Ureter (tissue), 1 donor: ENCODE measurements at places on chromosomes 2 and 18. TPM values are rescaled to one million over a fixed set of nuclear protein-coding genes. Genes with fewer than 3 reads are reported as not detected.

Gene CAB39
- total RNA-seq = 85.8 TPM

DNA sequence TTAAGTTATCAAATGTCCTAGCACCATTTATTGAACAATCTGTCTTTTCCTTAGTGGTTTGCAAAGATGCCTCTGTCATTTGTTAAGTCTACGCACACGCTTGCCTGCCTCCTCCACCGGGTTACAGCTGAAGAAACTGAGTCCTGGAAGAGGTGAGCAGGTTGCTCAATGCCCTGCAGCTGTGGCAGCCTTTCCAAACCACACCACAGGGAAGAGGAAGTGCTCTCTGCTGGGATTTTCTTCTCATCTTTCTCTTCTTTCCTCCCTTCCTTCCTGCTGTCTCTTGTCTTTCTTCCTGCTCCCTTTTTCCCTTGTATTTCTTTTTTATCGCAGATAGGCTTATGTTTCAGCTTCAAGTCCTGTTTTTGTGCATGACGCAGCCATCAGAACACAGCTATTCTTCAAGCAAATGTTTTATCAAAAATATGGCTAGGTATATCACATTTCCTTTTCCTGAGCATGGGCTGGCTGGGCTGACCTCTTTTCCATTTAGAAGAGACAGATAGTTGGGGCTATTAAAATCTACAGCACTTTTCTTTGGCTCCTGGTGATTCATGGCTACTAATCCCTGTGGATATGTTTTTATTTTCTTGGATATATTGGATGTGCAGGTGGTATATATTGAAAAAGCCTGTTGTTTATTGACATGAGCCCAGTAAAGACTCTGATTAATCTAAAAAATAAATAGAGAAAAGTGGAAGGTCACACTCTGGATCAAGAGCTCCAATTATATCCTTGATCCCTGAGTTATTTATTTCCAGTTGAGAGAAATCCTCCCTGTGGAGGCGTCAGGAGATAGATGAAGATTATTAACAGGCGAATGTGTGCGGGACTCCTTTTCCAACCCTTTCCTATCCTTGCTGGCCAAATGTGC, 214.6 kb downstream of the TSN start:
- DNase-seq = no peak

Gene ZBTB7C
- total RNA-seq = 72.1 TPM

Gene SS18
- total RNA-seq = 88.2 TPM

Gene VIT
- total RNA-seq = 7.4 TPM

Gene TEKT4
- not detected for total RNA-seq

DNA sequence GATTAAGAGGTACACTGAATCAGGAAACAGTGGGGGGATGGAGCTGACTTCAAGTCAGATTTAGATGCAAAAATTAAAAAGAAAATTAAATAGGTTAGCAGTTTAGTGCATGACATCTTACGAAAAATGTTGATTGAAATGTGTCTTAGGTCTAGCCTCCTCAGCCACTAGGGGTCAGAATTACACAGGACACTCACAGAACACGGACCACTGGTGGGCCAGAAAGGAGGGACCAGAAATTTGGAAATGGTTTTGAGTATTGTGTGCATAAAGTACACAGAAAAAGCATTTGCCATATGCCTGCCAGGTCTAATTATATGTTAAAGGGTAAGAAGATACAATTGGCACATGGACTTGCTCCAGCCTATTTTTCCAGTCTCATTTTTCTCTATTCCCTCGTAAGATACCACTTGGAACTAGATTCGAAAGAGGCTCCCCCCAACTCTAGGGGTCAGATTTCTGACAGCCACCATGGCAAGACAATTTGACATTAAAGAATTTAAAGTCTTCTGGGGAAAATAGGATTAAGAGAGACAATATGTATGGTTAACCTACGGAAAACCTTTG, 550.2 kb upstream of the SETBP1 start:
- no peak for DNase-seq

DNA sequence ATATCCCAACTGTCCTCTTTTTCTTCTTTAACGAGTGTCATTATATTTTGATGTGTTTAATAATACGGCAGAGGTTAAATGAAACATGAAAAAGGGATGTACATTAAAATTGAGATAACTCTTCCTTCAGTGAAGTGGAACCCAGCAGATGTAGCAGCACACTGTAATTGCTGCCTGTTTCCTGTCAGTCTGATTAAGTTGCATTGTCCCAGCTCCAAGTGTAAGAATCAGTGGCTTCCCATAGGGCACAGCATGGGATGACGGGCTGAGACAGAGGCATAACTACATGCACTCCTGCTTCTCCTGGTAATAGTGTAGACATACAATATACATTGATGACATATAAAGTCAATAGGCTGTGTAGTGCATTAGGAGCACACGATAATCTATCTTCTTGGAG, 175.8 kb upstream of the TCF4 start:
- no peak for DNase-seq

- DNase-seq = no peak
These were observed 46.8 kb upstream of the PLA2R1 start for GRCh38 chr2:160109243-160109642.

Gene HRH4
- total RNA-seq = not detected

Gene WBP1
- total RNA-seq = 100 TPM

Gene NAB1
- 49.7 TPM for total RNA-seq

DNA sequence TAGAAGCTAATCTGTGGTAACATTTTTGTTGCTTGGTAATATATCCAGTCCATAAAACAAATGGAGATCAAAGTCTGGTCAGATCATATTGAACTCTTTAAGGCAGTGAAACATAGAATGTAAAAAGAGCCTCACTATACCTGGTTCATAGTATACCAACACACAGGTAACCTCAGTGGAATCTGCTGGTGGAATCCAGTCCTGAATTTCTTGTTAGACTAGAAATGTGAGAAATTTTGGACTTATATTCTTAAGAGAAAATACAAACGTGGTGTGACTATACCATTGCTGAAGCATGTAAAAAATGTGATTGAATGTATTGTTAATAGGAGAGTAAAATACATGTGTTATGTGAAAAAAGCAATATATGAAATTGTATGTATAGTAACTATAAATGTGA, 46.1 kb upstream of the GRHL1 start:
- DNase-seq = no peak

- DNase-seq = no peak
These were observed 209.5 kb downstream of the KLHL29 start for GRCh38 chr2:23594460-23594825.

Gene LHCGR
- not detected for total RNA-seq

GRCh38 chr2:150046211-150046610, 441.3 kb downstream of the RND3 start:
- DNase-seq = no peak

- no peak for DNase-seq
These were observed 133.5 kb downstream of the QPCT start for GRCh38 chr2:37477921-37478320.

Gene CGREF1
- total RNA-seq = 1.9 TPM

- no peak for DNase-seq
These were observed 37.1 kb upstream of the IKZF2 start for GRCh38 chr2:213188533-213188867.

Gene FTCDNL1
- 1.5 TPM for total RNA-seq

DNA sequence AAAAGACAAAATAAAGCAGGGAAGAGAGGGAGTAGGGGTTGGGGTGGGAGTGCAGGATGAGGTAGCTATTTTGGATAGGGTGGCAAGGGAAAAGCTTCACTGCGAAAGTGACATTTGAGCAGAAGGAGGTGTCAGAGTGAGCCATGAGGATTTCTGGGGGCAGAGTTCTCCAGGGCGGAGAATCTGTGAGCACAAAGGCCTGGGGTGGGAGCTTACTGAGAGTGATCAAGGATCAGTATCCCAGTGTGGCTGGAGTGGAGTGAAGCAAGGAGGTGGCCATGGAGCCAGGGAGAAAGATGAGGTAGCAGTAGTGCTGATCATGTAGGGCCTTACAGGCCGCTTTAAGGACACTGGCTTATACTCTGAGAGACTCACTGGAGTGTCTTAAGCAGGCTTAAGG, 210.9 kb upstream of the FOSL2 start:
- DNase-seq = no peak

GRCh38 chr2:171102802-171103201, 57.9 kb downstream of the TLK1 start:
- DNase-seq = no peak

GRCh38 chr18:12376034-12376753, 833 bp downstream of the AFG3L2 start:
- DNase-seq = peak; percentile 56

- DNase-seq = no peak
These were observed 59.8 kb downstream of the MEMO1 start for GRCh38 chr2:31950946-31951562.
